AG09309 (cell line): ENCODE measurements at places on chromosomes 6 and 20.

DNA sequence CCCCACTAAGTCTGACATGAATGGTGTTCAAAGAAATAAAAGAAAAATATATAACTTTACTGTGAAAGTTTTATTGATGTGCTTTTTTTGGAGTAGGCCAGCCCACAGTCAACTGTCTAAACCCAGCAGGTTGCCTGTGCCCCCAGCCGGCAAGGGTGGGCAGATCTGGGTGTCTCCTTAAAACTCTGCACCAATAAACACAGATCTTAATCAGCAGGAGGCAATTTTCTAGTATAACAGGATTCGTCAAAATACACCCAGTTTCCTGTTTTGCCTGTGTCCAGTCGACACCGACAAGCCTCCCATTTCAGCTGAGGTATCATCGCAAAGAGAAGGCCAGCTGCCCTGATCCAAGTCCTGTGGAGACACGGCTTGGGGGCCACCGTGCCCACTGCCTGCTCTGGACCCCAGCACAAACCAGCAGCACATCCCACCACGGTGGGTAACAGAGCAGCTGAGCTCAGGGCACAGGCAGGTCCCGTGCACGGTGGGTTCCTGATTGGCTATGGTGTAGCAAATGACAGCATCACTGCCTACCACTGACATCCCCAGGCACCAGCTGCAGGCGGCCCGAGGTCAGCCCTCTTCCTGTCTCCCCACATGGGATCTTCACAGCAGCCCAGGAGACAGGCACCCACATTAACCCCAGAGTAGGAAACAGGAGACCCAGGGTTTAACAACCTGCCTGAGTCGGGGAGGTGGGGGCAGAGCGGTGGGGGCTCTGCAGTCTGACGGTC is 15.7 kb downstream of the BMP7 start:
- DNase-seq = no peak

GRCh38 chr6:132961610-132962009 is 147.2 kb downstream of the RPS12 start:
- no peak for DNase-seq

- DNase-seq = no peak
Observed at GRCh38 chr6:169700296-169700695, 1.5 kb downstream of the WDR27 start.

DNA sequence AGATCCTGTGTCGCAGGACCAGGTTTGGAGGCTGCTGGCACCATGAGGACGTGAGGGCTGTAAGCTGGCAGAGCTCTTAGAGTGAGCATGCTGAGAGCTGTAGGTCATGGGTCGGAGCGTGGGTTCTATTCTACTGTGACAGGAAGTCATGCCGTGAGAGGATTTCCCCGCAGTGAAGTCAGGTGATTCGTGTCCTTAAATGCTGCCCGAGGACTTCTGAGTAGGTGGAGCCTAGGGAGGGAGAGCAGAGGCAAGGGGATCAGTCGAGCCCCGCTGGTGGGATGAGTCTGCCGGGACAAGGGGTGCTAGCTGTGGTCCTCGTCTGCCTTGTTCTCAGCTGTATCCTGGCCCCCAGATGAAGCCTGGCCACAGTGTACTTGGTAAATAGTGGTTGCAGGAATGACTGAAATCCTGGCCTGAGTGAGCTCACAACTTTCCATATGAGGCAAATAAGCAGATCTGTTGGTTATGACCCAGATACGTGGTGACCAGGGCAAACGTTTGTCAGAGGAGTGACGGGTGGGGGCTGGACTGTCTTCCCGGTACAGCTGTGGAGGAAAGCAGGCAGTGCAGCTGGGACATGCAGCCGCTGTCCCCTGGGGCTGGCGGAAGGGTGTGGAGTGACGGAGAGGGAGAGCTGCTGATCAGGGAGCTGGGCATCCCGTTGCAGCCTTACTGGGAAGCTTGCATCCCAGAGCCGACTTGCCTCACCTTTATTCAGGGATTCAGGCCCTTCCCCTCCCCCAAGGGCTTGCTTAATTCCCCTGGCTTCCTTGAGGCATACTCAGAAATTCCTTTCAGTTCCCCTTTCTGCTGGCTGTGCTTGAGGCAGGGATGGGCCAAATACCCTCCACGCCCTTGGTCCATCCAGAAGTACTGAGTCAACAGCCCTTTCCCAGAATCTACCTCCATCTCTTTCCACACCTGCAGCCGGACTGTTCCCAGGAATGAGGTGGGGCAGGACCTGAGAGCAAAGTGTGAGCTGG is 250.9 kb upstream of the RREB1 start:
- no peak for DNase-seq

DNA sequence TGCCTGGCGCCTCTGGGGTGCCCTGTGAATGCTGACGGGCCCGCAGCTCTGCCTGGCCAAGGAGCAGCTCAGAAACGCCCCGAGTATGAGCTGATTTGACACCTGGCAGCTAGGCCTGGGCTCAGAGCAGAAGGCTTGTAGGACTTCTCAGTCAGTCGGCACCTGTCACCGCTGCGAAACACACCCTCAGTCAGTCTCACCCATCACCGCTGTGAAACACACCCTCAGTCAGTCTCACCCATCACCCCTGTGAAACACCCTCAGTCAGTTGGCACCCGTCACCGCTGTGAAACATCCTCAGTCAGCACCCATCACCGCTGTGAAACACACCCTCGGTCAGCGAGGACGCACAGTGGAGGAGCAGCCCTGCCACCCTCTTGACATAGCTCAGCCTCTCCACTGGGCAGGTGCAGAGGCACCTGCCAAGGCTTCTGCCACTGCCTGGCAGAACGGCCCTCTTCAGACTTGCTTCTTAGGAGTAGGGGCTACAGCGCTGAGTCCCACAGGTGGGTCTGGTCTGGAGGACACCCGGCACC is 109.0 kb downstream of the PSMB1 start:
- no peak for DNase-seq

GRCh38 chr20:43765916-43766315 is 39.1 kb upstream of the GTSF1L start:
- no peak for DNase-seq

DNA sequence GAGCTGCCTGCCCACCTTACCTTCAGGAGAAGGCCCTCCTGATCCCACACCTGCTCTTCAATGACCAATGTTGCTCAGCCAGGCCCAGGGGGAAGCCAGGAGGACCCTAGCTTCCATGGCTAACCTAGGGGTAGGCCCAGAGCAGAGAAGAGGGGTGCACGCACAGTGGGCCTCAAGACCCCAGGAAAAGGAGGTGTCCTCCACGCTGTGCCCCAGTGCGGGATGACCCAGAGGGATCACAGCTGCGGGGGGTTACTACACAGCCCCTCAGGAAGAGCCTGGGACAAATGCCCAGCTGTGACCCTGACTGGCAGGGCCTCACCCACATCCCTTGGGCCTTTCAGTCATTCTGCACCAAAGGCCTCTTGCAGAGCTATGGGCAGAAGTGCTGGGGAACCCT is 31.6 kb upstream of the APMAP start:
- DNase-seq = no peak

DNA sequence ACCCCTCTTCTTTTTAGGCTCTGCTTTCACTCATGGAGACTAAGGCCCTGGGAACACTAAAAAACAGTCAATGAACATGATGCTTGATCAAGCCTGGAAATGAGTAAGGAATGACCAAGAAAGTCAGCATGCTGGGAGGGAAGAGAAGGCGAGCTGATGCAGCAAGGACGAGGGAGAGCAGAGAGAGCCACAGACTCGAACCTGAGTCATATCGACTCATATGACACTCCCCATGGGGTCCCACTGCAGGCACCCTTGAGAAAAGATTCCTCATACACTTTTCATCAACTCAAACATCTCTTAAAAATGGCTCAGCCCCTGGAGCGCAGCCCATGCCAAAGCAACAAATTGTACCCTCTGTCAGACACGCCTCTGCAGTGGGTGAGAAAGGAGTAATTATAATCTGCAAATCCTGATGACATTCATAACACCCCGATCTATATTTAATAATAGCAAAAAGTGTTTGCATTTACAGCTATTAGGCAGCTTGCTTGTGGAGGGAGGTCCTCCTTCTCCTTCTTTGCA is 127.2 kb downstream of the F13A1 start:
- DNase-seq = no peak

DNA sequence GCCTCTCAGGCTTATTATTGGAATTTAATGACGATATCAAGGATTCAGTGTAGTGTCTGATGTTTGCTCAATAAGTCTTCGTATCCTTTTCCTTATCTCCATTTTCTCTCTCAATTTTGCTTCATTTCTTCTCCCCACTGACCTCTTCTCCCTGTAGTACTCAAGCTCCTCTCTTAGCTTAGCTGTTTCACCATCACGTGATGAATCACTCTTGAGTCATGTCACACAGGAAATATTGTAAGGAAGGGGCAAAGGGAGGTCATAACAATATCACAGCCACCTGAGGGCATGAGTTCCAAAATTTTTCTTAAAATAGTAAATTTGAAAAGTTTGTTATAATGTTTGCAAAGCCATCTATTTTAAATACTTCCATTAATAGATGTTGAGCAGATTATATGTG is 392.2 kb upstream of the MARCKS start:
- DNase-seq = no peak

DNA sequence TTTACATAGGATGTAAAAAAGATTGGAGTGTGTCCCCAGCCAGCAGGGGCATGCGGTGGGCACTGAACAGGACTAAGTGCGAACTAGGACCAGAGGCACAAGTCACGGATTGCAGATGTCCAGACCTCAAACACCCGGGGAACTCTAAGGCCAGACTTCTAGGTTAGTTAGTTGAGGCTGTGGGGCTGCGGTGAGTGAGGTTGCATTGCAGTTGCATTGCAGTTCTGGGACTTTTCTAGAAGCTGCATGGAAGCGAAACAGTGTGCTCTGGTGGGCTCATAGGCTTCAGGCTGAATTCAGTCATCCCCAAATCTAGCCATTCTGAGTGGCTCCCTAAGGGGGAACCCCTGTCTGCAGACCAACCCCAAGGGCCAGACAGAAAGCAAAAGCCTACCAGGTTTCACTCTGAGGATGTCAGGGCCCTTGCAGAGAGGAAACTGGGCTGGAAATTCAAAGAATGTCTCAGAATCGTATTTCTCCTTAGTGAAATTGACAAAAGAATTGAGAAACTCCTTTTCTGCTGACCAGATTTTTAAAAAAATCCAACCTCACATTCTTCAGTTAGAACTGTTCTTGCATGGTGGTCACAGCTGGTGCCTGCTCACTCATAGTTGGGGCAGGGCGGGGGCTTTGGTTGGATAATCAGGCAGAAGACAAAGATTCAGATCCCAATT is 182.8 kb downstream of the ZDHHC14 start:
- DNase-seq = no peak

GRCh38 chr6:41733360-41733706 is 2.1 kb downstream of the TFEB start:
- no peak for DNase-seq

DNA sequence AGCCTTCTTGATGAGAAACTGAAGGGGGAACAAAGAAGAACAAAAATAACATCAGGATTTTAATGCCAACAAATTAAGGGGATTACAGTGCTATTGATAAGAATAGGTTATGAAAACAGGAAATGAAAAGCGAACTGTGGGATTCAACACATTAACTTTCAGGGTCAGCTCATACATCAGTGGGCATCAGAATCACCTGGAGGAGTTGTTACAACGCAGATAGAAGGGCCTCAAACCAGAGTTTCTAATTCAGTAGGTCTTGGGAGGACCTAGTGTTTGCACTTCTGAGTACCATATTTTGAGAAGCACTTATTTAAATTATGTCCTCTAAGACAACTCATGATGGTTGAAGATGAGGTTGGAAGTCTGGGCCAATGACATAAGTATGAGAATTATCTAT is 5.6 kb upstream of the TMEM244 start:
- DNase-seq = no peak

DNA sequence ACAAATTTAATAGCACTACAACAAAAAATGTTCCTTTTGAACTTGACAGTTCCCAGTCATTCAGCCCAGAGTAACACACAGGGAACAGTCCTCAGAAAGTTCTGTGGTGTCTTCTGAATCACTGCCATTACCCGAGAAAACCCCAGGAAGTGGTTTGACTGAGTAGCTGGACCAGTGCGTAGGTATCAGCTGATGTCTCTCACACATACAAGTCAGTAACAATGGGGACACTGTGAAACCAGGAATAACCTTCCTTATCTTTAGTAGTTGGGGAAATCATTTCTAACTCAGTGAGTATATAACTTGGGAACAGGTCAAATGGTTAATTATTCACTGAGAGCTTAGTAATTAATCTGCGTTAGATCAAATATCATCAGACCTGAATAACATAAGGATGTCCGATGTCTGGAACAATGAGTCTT is 73.1 kb downstream of the HIVEP2 start:
- peak; percentile 81 for DNase-seq

DNA sequence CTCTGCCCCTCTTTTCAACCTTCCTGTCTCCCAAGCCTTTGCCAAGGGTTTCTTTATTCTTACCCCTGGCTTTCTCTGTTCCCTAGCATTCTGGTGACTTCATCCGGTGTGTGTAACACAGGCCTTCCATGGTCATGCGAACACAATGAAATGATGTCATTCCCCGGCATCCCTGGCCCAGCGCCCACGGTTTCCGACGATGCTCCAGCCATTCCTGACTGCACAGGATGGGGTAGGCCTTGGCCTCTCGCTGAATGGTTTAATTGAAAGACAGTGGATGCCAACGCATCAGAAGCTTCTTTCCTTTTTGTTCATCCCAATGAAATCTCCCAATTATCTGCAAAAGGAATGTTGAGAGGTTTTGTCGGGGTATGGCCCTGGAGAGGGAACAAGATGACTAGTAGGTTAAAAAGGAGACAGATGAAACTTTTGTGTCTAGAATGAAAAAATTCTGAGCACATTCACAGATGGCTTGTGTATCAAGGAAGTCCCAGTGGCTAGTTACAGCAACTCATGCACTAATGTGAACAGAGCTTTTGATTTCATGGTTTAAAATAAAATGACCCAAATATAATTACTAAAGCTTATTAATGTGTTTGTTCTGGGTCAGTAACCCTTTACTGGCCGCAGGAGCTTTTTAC is 655.0 kb downstream of the QKI start:
- no peak for DNase-seq

DNA sequence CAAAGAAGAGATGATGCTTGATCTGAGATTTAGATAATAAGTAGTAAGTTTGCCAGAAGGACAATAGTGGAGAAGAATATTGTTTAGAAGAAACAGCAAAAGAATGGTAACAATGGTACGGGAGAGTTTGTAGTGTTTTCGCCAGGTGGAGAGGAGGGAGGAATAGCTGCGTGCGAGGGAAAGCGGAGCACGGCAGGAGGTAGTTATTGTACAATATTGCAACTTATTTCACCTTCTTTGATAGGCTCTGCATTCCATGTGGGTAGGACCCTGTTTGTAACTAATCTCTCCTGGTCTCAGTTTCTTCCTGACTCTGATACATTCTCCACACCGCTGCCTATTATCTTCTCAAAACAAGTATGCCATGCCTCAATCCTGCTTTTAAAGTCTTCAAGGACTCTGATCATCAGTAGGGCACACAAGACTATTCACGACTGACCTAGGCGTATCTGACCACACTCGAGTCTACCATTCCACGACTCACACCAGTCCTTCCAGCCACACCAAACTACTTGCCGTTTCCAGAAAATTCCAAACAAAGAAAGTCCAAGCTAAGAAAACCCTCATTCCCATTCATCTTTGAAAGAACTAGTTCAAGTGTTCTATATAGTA is 1.1 kb downstream of the PPIL4 start:
- no peak for DNase-seq

DNA sequence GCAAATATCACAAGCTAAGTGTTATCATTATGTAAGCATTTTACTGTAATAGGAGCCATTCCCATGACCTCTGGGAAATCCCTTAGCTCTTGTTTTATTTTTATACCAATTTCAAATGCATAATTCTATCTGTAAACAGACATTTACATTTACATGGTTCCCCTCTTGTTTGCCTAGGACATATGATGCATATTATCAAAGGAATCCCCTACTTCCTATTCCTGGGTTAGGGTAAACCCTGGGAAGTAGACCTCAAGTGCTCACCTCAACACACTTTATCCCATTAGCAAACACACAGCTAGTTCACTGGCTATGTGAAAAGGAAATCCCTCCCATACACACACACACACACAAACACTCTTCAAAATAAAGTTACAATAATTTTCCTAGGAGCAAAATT is 27.1 kb downstream of the PDE10A start:
- DNase-seq = no peak
